ENCODE measurements at places on chromosomes 11 and 22.
A peak's percentile ranks its signal among the peaks of the same experiment; 100 is the strongest.

- peak; percentile 9 for DNase-seq
Measured at GRCh38 chr11:12110714-12111548, 541 bp downstream of the MICAL2 start.

DNA sequence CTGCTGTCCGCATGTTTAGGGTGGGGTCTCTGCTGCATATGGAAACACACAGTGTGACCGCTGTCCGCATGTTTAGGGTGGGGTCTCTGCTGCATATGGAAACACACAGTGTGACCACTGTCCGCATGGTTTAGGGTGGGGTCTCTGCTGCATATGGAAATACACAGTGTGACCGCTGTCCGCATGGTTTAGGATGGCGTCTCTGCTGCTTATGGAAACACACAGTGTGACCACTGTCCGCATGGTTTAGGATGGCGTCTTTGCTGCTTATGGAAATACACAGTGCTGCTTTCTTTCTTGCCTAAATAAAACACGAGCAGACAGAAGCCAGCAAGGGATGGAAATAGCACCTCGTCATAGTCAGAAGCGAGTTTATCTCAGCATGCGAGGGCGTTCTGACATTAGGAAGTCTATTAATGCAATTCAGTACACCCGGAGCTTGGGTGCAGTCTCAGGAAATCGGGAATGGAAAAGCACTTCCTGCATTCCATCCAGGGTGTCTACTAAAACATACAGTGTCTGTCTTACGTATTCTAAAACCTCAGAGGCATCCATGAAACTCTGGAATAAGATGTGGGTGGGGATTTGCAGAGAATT lies 32.6 kb upstream of the TOLLIP start:
- DNase-seq, result no peak

DNA sequence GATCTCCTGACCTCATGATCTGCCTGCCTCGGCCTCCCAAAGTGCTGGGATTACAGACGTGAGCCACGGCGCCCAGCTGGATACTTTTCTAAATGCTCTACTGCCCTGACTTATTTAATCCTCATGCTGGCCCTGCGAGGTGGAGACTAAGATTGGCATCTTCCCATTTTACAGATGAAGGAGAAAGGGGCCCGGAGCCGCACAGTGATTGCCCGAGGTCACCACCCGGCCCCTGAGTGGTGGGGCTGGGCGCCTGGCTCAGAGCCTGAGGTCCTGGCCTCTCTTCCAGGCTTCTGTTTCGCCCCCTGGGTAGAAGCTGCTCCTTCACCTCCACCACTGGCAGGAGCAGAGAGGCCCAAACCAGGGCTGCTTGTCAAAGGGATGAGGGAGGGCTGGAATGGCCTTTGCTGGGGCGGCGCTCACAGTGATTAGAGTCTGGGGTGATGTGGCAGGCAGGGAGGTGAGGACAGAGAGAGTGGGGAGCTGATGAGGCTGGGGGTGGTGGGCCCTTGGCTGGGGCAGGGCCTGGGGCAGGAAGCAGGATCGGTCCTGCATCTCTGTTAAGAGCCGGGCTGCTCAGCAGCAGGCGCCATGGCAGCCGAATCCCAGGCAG lies 15.4 kb upstream of the MPPED1 start:
- DNase-seq, result no peak

GRCh38 chr22:34904486-34904885 lies 161.5 kb upstream of the ISX start:
- DNase-seq, result no peak

DNA sequence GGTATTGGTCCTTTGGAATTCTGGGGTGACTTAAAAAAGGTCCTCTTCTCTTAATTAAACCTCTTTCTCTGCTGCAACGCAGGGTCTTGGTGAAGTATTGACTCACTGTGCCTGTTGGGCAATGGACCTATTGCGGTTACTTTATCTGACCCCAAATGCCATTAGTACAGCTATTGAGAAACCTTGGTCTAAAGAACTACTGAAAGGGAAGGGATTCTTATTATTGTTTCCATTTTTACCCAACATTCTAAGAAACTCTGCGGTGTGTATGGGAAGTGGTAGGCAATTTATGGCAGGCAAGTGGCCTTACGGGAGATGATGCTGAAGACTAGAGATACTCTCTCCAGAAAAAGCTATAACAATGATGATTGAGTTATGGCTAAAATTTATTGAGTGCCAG lies 12.5 kb downstream of the SLC6A5 start:
- no peak for DNase-seq

GRCh38 chr11:12372111-12372510 lies 5.3 kb upstream of the PARVA start:
- no peak for DNase-seq

- DNase-seq, result peak; percentile 26
Measured at GRCh38 chr11:60251485-60252212, 8.7 kb upstream of the MS4A4E start.

DNA sequence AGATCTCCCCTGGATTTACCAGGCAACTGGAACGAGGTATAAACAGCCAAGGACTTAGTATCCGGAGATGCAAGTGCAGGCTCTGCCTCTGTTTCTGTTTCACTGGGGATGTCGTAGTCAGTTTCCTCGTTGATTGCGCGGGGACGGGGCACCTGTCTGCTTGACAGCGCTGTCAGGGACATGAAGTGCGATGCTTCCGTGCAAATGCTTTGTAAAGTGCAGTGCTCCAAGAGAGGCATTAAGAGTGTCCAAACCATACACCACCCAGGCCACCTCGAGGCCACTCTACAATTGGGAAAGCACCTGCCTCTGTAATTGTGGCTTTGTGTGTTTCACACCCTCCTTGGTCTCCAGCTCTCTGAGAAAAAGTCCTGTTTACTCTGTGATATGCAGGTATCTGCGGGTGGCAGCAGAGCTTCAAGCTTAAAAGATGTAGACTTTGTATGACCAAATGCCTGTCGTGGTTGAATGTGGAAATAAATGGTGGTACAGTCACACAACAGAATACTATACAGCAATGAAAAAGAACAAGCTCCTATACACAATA lies 18.6 kb upstream of the CD5 start:
- DNase-seq, result no peak
